Iris pigment epithelial cell (primary cell): ENCODE measurements at places on chromosomes 12 and 14.

GRCh38 chr12:16972923-16973770 lies 367.2 kb upstream of the LMO3 start:
- no peak for DNase-seq

- DNase-seq: no peak
Measured at GRCh38 chr12:29710104-29710503, 73.6 kb downstream of the TMTC1 start.

DNA sequence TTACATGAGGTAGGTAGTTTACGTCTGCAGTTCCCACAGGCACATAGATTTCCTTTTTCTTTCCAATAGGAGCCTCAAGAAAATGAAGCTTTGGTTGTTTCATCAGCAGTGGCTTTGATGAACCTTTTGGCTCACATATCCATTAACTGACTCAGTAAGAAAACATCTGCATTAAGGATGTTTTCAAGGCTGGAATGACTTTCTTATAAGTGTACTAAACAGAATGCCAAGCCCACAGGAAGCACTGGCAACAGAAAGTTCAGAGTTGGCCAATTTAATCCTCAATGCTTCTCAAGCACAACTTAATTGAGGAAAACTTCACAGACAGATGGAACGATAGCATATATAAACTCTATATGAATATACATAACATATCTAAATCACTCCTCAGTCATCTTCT lies 63.5 kb downstream of the ST8SIA1 start:
- DNase-seq: peak; percentile 84

GRCh38 chr14:36524220-36524837 lies 4.3 kb upstream of the NKX2-1 start:
- no peak for DNase-seq

DNA sequence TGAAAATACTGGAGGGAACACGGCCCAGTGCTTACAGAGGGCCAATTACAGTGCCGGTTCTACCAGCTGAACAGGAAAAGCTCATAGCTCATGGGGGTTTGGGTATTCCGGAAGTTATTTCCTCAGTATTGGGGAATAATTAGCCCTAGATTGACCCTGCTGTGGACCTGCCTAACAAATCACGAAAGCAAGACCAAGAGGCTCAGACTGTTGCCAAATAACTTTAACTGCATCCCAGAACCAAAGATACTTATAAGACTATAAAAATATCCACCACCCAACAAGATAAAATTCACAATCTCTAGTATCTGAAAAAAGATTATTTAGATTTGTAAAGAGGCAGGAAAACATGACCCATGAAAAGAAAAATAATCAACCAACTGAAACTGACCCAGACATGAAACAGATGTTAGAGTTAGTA lies 8.0 kb upstream of the OR5AU1 start:
- DNase-seq: no peak

GRCh38 chr12:80262771-80263170 lies 163.4 kb downstream of the OTOGL start:
- no peak for DNase-seq
